Kasumi-1 (cell line): ENCODE measurements at places on chromosomes 16 and 17.

DNA sequence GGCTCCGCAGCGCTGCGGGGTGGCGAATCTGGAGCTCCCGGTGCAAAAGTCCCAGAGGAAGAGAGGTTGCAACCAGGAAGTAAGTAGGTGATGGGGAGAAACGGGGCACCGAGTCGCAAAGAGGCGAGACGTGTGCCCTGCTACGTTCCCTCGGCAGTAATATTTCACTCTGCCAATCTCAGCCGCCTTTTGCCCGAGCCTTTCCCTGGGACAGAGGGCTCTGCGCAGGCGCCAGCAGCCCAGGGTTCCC, at the start of gene NR1D1:
Gene NR1D1 (minus strand): TSS at position 171 of the 250 bp plus-strand sequence. CDS start 495 bp downstream, outside the sequence.
- DNase-seq: no peak

DNA sequence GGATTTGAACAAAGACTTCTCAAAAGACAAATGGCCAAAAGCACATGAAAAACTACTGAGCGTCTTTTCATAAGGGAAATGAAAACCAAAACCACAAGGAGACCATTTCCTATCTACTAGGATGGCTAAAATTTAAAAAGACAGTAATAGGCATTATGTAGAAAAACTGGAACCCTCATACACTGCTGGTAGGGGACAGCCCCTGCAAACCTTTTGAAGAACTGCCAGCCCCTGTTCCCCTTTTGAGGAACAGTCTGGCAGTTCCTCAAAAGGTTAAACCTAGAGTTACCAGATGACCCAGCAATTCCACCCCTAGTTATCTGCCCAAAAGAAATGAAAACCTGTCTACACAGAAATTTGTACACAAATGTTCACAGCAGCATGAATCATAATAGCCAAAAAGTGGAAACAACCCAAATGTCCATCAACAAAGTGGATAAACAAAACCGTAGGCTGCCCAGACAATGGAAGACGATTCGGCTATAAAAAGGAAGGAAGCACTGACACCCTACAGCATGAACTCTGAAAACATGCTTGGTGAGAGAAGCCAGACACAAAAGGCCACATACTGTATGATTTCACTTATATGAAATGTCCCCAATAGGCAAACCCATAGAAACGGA, 22.9 kb downstream of the CDIP1 start:
- DNase-seq: peak; percentile 71

- DNase-seq: no peak
Observed at GRCh38 chr16:7408700-7409365, 76.2 kb downstream of the RBFOX1 start.

GRCh38 chr17:43079641-43080302, 45.4 kb downstream of the BRCA1 start:
- DNase-seq: no peak

- no peak for DNase-seq
Observed at GRCh38 chr16:84710686-84711085, 10.9 kb downstream of the USP10 start.

GRCh38 chr16:68612996-68613395, 32.1 kb upstream of the CDH3 start:
- no peak for DNase-seq

GRCh38 chr17:3799181-3799945, 1.6 kb downstream of the ITGAE start:
- no peak for DNase-seq

DNA sequence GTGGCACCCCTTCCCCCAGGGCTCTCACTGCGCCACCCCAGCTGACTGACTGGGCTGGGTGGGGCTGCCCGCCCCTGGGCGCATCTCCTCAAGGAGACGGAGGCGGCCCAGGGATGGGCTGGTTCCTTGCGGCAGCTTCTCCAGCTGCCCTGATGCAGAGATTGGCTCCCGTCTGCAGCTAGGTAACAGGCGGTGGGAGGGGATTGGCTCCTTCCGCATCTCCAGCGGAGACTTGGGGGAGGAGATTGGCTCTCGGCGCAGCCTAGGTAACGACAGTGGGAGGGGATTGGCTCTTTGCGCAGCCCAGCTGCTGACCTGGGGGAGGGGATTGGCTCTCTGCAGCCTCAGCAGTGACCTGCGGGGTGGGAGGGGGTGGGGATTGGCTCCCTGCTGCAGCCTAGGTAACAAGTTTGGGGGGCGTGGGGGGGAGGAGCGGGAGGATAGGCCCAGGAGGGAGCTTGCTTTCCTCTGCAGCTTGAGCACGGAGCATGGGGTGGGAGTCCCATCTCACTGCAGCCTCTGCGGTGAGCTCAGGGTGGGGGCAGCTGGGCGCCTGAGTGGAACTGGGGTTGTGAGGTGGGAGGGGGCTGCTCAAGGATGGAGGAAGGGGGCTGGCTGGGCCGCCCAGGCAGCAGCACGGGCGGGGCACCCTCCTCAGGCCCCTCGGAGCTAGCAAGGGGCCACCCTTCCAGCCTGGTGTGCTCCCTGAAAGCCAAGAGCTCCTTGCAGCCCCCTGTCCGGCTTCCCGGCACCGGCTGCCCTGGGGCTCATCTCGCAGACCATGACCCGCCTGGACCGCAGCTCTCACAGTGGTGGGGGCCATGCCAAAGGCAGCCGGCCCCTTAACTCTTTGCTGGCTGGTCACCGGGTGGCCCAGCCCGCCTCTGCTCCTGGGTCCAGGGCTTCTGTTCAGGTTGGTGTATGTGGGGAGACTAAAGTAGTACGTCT, 6.4 kb downstream of the NFE2L1 start:
- DNase-seq: no peak

- DNase-seq: no peak
Observed at GRCh38 chr17:28963055-28963611, 11.8 kb upstream of the PHF12 start.

GRCh38 chr16:75780669-75781068, 54.4 kb upstream of the CPHXL start:
- no peak for DNase-seq

DNA sequence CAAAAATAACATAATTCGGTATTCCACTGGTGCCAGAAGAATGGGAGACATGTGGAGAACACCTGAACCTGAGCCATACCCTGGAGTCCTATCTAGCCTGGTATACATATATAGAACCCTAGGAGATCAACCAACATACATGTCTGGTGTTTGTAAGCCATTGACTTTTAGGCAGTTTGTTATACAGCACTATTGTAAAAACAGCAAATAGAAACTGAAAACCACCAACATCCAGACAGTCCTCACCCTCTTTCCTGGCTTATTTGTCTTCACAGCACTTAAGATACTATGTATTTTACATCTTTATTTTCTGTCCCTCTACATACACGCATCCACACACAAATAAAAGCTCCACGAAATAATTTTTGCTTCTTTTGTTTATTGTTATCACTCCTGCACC, 404.2 kb upstream of the PMFBP1 start:
- no peak for DNase-seq

GRCh38 chr16:13036600-13036999, 135.2 kb downstream of the SHISA9 start:
- peak; percentile 29 for DNase-seq

- no peak for DNase-seq
Observed at GRCh38 chr17:13154398-13154797, 136.6 kb upstream of the ELAC2 start.

GRCh38 chr16:10368969-10369551, 16.8 kb upstream of the ATF7IP2 start:
- no peak for DNase-seq

- DNase-seq: no peak
Observed at GRCh38 chr17:70256751-70257150, 87.4 kb downstream of the KCNJ2 start.

GRCh38 chr17:48002916-48003416, 32.1 kb downstream of the CDK5RAP3 start:
- no peak for DNase-seq

DNA sequence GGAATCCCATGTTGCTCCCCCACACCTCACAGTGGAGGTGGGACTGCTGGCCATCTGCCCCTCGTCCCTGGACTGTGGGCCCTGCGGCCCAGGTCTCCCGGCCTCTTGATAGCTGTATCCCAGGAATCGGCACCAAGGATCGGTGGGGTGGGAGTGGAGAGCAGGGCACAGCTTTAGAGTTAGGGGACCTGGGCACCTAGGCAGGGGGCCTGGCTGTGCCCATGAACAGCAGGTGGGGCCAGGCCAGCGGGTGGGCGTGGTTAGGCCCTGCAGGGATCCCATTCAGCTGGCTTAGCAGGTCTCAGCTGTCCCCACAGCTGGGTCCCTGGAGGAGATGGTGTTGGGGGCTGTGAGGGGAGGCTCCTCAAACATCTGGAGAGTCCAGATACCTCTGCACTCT, 49.2 kb downstream of the SREBF1 start:
- DNase-seq: no peak

GRCh38 chr17:9334536-9335446, 240.8 kb downstream of the STX8 start:
- DNase-seq: no peak

DNA sequence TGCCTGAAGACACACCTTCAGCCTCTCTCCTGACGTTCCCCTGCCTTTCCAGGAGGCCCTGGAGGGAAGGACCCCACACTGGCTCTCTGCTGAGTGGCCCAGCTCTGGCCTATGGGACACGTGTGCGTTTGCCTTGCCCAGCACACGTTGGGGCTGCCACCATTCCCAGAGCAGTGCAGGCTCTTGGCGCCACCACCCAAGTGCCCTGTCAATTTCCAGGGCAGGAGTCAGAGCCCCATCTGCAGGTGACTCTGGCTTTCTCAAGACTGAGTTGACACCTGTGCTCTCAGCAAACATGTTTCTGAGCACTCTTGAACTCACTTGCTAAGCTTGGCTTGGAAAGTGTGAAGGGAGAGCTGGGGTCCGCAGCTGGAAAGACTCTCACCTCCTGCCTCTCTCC, 4.7 kb upstream of the IRF8 start:
- DNase-seq: no peak

DNA sequence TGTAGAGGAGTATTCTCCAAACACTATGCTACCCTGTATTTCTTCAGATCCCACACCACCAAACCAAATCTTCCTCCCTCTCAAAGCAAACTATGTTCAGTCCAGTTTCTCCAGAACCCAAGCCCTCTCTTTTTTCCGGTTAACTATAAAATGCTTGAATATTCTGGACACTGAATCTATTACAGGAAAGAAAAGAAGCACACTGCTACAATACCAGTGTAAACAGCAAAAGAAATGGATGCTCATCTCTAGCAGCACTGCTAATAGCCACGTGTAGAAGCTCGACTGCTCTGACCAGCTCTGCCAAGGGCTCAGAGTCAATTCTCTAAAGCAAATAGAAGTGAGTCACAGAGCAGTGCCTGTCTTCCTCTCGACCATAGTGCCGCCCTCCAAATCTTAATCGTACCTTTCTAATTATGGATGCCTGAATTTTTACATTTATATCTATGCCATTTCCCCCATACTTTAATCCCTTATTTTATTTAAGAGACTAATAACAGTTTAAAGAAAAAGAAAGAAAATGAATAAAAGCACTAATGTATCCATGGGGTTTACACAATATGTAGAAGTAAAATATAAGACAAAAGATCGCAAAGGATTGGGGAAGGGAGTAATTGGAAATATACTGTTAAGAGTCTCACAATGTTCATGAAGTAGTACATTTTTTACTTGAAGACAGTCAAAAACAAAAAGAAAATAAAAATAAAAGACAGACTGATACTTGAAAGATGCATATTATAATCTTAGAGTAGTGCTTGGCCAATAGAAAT, 154.5 kb downstream of the PARN start:
- DNase-seq: no peak

- no peak for DNase-seq
Observed at GRCh38 chr17:51091635-51092034, 29.0 kb downstream of the SPAG9 start.

DNA sequence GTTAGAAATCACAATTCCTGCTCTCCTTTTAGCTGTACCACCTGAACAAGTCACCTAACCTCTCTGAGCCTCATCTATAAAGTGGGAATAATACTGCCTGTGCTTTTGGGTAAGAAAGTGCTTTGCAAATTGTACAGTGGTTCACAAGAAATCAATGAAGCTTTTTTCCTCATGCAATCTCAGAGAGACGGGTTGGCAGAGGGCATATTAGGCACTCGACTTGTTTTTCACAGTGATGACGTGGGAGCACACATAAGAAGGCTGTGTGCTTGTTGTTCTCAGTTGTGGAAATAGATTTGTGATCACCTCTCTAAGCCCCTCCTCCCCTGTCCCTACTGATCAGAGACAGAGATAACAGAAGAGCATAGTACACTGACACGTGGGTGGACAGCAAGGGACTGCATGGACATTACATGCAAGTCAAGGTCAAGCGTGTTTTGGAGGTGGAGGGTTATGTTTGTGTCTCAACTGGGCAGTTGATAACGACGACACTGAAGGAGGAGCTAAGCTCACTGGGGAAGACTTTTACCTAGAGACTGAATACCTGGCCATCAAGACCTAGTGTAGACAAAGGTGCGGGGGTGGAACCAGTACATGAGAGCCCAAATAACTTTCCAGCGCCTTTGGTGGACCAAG, 1.7 kb upstream of the GPT2 start:
- DNase-seq: no peak

- DNase-seq: no peak
Observed at GRCh38 chr17:44177640-44178039, 7.1 kb downstream of the ASB16 start.

- no peak for DNase-seq
Observed at GRCh38 chr17:31748881-31749280, 110.2 kb downstream of the COPRS start.

GRCh38 chr16:75045424-75045823, 46.6 kb downstream of the ZNRF1 start:
- DNase-seq: no peak

DNA sequence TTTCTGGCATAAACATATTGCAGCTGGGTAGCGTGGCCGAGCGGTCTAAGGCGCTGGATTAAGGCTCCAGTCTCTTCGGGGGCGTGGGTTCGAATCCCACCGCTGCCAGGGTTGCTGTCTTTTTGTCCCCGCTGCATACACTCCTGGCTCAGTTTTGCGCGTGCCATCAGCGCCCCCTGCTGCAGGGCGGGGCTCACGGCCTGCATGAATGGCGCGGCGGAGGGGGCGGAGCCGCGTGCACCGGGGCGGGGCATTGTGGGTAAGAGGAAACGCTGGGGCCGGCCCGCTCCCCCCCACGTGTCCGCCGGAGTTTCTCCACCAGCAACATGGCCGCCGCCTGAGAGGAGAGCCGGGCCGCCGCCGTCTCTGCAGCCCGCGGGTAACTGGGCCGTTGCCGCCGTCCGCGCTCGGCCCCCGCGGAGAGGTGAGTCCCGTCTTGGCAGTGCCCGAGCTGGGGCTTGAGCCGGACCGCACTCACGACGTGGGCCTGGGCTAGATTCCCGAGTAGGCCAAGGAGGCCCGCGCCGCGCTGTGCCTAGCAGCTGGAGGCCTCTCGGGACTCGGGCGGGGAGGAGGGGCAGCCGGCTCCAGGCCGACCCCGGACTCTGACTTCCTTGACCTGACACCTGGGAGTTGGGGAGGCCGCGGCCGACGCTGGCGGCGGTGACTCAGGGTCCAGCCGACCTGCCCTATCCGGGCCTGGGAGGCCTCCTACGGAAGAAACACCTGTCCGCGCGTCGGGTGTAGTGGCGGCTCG, at the start of gene POLR3E:
Gene POLR3E (plus strand): TSS at position 296 of the 757 bp plus-strand sequence. CDS start 5,560 bp downstream, outside the sequence.
- peak; percentile 62 for DNase-seq

- DNase-seq: no peak
Observed at GRCh38 chr17:20026960-20027359, 17.8 kb downstream of the SPECC1 start.

GRCh38 chr17:1217089-1217385, 37.3 kb upstream of the ABR start:
- DNase-seq: no peak
